ENCODE measurements at places on chromosomes 11 and 22.

DNA sequence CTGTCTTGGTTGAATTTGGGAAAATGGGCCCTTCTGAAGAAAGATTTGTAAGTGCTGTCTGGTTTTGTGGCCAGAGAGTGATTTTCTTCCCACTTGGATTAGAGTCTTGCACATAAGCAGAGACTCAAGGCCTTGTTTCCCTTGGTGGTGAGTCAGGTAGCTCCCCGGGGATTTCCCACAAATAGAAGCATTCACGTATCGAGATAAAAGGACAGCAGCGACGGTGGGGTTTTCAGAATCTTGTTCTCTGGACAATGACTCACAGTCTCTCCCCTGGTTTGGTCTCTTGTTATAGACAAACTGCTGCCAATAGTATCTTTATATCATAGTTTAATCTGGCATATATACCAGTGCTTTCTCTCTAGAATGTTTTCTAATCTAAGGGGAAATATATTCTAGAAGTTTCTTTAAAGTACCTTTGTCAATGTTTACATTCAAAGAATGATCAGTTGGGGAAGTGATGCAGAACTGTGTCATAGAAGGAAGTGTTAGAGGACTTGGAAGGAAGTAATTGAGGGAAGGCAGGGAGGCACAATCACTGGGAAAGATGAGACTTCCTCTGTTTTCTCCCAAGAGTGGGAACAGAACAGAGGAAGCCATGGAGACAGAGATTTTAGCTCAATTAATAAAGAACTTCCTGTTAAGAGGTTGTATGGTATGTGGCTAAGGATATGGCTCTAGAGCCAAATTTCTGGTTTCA is 18.1 kb downstream of the POLA2 start:
- DNase-seq: peak; percentile 83

DNA sequence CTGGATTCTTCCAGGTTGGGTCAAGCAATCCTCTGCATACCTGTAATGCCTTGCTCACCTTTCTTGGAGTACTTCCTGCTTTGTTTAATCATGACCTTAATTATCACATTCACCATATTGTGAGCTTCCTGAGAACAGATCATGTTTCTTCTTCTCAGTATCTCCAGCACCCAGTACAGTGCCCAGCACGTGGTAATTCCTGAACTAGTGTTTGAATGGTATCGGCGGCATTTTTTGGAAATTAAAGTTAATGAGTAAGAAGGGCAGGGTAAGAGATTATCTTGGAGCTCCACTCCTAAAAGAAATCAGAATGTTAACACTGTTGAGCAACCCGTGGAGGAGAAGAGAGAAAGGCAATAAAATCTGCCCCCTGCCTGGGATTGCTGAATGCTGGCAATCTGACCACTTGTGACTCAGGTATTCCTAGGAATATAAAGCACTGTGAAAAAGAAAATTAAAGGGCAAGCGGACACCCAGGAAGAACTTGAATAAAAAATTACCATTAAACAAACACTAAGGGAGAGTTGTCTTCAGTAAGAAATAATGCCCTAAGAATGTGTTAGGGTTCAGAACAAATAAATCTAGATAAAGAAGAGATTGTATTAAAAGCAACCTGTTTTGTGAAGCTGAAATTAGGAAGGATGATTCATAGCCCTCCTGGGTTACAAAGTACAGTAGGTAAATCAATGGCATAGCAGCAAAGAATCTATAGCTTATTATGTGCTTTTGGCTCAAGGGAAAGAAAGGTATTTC is 92.9 kb downstream of the PDHX start:
- peak; percentile 65 for DNase-seq

- no peak for DNase-seq
Measured at GRCh38 chr22:22691716-22692701, 47.6 kb downstream of the GGTLC2 start.

GRCh38 chr11:83661491-83662350 is 375.6 kb upstream of the CCDC90B start:
- no peak for DNase-seq

DNA sequence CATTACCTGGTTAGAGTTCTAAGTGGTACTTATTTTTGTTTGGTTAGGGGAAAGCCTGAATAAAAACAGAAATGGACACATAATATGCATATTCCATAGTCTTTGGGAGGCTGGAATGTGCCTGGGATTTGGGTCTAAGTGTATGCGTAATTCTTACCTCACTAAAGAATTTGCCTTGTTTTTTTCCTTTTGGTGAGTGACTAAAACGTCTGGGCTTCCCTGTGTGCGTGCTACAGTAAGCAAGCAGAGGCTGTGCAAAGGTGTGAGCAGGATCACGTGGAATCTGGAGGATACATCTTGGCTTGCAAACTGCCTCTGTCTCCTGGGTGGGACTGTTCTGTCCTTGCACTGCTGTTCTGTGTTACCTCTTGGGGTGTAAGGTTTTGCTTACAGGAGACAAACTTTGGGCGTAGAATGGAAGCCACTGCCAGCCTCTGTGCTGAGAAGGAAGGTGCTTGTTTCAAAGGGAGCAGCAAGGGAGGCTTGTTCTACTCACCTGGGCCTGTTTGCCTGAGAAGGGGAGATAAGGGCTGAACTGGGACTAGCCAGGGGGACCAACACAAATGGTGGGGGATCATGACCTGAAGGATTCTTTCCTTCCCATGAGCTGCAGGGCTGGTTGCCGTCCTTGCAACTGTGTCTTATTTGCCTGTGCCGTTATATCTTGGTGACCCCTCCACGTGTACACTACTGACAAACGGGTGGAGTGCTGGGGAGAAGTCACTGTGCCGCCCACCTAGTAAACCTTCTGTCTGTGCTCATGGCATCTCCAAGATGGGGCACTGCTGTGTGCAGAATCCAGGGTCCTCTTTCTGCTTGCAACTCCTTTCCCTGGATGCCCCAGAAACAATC is 4.5 kb downstream of the NEAT1 start:
- no peak for DNase-seq

DNA sequence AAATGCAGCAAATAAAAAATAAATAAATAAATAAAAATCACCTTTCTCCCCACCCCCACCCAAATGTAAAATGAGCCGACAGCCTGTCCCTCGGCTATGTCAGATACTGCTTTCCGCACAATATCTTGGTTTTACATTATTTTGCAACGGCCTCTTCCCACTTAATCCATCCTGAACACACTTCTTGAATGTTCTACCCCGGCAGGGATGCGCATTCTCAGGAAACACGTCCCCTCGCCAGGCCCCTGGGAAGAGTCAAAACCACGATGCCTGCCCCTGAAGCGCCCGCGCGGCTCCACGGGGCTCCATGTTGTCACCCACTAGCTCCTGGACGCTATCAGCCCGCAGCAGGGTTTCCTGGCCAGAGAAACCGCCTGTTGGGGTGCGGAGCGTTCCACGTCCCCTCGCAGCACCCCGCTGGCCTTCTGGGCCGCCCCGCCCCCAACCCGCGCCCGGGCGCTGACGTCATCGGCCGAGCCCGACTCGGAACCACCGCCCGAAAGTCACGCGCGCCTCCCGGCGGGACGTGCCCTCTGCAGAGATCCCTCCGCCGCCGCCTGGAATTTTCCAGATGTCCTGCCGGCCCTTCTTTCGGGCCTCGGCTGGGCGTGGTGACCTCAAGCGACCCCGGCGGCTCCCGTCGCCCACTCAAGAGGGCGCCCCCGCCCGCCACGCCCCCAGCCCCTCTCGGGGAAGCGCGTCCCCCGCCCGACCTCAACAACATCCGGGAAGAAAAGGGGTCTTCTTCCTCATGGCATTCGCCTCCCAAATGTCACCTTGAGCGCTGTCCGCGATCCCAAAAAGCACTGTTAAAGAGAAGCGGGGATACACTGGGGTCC is 585 bp upstream of the NEAT1 start:
- peak; percentile 95 for DNase-seq
